ENCODE measurements at places on chromosomes 12 and 14.

GRCh38 chr12:57127726-57128518 lies at the start of gene LRP1:
Gene LRP1, plus strand, starts transcription at chr12:57128483. Its CDS starts 482 bp downstream, at chr12:57128965.
- DNase-seq: peak; percentile 92

DNA sequence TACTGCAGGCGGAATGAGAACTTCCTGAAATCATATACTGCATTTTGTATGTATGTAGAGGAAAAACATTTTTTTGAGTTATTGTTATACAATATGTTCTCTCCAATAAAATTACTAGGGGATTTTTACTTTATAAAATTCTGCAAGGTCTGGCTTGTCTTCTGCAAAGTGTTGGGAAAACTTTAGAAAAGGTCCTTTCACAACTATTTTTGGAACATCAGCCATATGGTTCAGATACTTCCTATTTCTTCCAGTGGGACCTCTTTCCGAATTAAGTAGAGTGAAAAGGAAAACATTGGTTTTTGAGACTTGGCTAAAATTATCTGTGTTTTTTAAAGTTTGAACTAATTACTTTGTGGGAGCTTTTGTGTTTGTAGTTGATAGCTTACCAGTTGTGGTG lies 52.7 kb downstream of the DAAM1 start:
- DNase-seq: no peak

DNA sequence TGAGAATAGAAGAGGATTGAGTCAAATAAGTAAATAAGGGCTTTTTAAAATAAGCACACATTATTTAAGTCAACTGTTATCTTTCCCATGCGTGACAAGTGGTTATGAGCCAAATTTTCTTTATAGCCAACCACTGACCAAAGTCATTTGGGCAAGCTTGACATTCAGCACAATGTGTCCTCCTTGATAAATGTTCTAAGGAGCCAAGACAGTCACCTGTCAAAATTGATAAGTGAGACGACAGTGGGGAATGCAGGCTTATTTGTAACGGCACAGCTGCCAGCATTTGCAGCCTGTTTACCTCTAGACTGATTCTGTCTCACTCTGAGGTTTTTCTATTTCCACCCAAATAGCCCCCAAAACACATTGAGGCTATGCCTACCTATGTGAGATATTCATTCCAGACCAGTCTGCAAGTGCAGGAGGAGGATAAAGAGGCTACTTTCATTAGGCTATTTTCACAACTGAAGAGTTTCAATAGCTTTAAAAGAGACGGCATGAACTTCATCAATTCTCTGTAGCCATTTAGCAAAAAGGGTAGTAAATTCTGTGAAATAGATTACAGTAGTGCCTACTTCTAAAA lies 339.5 kb downstream of the PDZRN4 start:
- no peak for DNase-seq

DNA sequence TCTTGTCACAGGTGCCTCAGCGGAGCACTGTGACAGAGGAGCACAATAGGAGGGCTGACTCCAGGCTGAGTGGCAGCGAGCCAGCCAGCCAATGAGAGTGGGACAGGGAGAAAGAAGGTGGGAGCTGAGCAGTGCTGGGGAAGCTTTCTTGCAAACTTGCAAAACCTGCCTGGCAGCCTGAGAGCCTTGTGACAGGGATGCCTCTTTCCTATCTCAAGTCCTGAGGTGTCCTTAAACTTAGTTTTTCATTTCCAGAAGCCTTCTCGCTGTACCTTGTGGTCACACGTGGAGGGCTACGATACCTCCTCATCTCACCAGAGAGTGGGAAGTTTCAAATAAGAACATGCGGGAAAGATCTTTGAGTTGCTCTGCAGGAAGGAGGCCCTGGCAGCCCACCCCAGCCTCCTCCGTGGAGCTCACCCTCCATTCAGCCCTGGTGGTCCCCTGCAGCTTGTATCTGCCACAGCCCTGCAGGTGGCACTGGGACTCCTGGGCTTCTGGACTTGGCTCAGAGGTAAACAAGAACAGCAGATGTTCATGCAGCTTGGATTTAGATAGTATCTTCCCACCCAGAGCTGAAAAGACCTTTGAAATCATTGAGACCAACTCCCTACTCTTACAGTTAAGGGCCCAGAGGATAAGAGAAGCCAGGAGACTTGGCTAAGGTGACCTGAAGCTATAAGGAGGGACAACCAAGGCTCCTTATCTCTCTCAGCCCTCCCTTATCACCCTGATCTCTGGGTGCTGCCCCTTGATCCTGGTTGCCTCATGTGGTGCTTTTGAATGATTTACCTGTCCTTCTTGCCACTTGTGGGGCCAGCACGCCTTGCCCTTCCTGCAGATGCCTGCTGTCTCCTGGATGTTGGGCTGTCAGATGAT lies 153.5 kb upstream of the MAX start:
- no peak for DNase-seq

DNA sequence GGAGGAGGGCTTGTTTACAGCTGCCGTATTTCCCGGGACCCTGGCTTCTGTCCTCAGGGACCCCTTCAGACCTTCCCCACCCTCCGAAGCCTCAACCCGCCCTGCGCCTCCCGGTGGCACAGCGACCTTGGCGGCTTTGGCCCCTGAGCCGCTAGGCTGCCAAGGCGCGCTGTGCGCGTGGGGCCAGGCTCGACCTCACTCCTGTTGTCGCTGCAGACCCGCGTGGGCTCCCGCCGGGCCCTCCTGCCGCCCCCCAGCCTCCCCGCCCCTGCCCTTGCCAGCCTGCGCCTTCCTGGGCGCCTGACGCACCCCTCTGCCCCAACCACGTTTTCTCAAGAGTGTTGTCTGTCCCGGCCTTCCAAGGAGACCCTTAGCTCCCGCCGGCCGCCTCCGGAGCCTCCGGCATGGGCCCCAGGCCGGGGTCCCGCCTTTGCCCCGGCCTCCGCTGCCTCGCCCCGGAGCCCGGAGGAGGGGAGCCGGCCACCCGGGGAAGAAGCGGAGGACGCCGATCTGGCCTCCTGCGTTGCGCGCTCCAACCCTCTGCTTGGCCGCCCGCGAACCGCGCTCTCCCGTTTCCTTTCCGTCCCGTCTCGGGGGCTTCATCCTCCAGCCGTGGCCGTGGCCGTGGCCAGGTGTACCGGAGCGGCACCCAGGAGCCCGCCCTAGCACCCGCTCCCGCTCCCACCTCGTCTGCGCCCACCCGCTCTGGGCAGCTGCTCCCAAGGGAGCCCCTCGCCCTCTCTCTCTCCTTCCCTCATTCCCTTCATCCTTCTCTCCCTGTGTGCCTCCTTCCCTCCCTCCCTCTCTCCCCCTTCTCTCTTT lies 19.9 kb downstream of the PPP2R5C start:
- DNase-seq: no peak

DNA sequence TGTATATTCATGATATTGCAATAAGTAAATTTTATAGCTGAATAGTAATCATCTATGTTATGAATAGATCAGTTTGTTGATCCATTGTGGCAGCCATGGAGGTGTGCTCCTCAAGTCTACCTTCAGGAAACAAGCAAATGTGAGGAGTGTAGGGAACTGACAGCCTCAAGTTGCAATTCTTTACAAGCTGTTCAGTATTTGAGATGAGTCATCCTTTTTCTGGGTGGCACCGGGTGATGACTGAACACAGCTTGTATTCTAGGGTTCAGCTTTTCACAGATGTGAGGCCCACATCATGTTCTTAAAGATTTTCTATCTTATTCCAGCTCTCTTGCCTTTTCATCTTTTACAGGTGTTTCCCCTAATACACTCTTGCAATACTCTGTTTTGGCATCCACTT lies 452.4 kb downstream of the KCNH5 start:
- no peak for DNase-seq

All from right hindlimb (tissue), 1 donor.